Epithelial cell of proximal tubule (primary cell): ENCODE measurements at places on chromosomes 7 and 10. TPM values are rescaled to one million over a fixed set of nuclear protein-coding genes. Genes with fewer than 3 reads are reported as not detected.

DNA sequence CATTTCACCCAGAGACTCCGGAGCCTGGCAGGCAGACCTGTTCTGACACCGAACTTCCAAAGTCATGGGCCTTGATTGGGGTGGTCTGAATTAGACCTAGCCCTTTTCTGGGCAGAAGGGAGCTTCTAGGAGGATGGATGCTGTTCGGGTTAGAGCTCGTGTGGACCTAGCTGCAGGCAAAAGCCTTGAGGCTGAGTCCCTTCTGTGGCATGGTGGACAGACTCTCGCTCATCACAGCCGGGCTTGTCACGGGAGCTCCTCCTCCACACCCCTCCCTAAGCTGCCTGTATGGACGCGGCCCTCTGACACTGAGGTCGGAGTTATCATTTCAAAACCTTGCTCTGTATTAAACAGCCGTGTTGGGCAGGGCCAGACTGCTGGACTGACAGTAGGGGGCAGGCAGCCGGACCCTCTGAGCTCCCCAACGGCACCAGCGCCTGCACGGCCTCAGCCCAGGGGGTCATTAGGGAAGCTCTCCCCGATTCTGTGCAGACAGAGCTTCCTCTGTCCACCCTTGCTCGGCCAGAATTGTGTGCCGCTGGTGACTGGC lies 2.2 kb downstream of the IRF5 start:
- no peak for DNase-seq

- DNase-seq, result no peak
Observed at GRCh38 chr7:19215412-19215811, 70.2 kb upstream of the FERD3L start.

DNA sequence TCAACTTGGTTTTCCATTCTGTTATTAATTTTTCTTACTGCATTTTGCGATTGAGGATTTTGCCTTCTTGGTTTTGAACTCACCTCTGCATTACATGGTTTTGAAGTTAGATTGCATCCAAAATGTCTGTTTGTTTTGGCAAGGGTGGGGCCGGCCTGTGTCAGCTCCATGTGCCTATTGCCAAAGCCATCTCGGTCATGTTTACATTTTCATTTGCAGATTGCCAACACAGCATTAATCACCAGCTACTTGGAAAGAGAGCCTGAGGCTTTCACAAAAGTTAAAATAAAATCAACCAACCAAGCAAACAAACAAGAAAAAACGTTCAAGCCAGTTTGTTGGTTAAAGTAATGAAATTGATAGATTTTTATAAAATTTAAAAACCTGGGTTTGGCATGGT lies 695.8 kb downstream of the TYW1 start:
- no peak for DNase-seq

DNA sequence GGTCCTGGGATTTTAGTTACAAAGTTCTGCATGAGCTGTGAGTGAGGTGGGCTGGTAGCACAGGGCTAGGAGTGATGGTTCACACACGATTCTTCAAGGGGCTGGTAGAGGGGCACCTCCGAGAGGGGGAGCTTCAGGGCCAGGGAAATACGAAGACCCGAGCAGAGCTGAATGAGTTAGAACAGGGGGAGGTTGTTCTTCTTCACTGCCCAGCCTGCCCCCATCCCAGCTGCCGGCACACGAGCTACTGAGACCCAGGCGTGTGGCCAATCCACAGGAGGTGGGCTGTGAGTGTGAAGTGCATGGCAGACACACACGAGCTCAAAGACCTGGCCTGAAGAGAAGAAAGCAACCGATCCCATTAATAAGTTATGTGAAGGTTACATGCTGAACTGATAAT lies 256.2 kb upstream of the ZNF32 start:
- no peak for DNase-seq

DNA sequence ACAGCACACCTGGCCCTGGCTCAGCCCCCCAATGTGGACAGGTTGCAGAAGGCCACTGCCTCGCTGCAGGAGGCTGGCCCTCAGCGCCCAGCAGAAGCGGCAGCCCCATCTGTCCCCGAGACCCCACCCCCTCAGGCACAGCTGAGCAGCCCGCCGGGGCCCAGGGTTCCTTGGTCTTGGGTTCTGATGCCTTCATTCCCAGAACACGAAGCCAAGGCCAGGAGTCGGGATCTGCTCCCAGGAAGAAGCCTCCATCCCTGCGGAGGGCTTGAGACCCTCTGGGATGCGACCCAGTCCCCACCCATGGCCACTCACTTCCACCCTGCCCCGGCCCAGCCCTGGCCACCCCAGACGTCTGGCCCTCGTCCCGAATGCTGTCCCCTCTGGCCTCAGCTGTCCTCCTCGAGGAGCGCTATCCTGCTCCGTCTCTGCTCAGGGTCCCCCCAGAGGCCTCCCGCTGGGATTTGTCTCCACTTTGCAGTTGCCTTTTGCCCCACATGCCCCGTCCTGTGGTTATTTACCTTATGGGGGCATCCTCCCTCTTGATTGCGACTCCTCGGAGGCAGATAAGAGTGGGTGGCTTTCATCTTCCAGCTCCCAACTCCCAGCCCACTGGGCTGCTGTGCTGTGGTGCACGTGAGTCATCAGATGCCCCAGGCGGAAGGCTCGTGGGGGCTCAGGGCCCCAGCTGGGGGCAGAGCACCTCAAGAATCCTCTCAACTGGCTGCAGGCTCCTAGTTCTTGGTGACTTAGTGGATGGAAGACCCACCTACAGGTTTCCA lies 97.5 kb downstream of the MKI67 start:
- DNase-seq, result no peak

DNA sequence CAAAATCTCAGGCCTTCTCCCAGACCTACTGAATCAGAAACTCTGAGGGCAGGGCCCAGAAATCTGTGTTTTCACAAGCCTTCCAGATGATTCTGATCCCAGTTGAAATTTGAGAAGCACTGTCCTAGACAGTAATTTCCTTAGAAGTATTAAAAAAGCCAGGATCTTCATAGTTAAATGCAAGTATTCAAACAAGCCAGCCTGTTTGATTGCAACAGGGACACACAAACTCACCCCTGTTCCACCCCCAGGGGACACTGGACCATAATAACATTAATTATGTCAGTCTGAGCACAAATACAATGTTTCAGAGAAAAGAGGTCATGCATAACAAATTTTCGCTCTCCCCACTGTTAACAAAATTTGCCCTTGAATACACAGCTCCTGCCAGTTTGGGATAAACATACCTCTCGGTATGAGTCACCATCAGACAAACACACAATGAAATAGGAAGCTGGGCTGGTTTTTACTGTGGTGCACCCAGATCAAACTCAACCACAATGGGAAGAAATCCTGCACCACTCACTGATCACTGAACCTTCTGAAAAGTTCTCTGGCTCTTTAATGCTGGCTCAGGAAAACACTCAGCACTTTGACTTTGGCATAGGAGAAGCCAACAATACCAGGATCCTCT lies 34.3 kb downstream of the ABLIM1 start:
- DNase-seq, result peak; percentile 94

- DNase-seq, result no peak
Observed at GRCh38 chr7:141436139-141436538, 115.1 kb upstream of the AGK start.

DNA sequence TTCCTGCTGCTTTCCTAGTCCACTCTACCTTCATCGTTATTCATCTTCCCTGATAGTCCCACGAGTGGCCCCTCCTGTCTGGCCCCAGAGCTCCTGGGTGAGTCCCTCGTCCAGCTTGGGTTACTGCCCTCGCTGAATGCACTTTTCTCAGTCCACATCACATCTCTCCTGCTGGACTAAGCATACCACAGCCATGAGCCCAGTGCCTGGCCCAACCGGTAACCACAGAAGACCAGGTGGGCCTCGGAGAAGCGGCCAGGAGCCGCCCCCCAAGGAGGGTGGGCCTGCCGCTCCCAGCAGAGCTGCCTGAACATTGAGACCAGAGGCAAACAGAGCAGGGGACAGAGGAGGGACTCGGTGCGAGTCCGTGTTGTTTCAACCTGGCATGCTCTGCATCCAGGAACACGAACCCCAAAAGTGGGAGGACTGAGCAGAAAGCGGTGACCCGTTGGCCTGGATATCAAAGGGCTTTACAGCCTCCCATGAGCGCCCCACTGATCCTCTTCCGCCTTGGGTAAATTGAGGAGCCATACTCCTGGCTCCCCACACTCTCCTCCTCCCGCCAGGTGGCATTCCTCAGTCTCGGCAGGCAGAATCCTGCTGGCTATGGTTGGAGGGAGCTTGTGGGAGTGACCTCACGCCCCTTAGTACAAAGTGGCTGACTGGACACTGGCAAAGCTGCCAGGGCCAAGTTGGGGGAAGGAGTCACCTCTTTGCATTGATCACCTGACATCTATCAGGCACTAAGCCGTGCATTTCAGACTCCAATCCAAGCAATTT lies 13.3 kb downstream of the TMEM72 start:
- no peak for DNase-seq

DNA sequence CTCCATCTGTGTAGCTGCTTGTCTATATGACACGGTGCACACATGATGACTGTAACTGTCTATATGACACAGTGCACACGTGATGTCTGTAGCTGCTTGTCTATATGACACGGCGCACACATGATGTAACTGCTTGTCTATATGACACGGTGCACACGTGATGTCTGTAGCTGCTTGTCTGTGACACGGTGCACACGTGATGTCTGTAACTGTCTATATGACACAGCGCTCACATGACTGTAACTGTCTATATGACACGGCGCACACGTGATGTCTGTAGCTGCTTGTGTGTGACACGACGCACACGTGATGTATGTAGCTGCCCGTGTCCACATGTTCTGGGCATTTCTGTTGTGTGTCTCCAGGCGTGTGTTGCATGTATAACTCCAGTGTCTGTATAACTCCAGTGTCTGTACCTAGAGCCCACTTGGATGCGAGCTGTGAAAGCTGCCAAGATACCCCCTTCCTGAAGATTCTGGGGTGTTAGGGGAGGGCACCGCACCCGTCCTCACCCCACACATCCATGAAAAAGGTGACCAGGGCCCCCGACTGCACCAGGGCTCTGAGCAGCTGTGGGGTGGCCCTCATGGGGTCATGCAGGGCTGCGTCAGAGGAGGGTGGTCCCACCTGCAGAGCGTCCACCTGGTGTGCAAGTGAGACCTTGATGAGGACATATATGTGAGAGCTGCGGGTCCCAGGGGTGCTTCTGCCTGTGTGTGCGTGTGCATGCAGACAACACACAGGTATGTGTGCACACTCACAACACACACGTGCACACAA lies 137.9 kb downstream of the ELFN1 start:
- DNase-seq, result no peak

DNA sequence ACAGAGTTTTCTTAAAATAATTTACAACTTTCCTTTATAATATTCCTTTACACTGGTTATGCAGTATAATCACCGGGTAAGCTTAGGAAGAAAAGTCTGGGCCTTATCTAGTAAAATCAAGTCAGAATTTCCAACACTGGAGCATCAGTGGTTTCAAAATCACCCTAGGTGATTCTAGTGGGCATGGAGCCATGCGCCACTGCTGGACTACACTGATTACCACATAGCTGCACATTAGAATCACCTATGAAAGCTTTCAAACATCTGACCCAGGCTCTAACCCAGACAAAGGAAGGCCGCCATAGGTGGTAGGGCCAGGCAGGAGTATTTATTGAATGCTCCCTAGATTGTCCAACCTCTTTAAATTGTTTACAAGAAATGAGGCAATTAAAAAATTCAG lies 52.0 kb downstream of the NSUN6 start:
- no peak for DNase-seq

- no peak for DNase-seq
Observed at GRCh38 chr7:12770227-12770975, 83.0 kb downstream of the ARL4A start.

GRCh38 chr10:21740989-21741388 lies 207.0 kb downstream of the MLLT10 start:
- DNase-seq, result no peak

DNA sequence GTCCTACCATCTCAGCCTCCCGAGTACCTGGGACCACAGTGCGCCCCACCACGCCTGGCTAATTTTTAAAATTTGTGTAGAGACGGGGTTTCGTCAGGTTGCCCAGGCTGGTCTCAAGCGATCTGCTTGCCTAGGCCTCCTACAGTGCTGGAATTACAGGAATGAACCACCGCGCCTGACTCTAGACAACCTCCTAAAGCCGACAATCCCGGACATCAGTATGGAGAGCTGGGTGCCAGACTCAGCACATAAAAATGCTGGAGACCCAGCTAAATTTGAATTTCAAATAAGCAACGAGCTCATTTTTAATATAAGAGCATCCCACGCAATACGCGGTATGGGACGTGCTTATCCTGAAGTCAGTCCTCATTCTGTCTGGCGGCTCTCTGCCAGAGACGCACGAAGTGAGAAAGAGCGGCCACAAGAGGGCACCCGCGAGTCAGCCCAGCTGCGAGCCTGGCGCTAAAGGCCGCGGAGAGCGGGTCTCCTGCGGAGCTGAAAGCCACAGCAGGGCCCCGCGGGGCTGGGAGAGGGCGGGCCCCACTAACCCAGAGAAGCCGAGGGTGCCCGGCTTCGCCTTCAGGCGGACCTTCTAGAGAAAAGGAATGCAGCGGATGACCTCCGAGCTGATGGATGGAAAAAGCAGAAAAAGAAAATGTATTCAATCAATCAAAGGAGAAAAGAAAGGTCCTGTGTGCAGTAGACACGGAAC lies 7.0 kb downstream of the CALY start:
- DNase-seq, result no peak

DNA sequence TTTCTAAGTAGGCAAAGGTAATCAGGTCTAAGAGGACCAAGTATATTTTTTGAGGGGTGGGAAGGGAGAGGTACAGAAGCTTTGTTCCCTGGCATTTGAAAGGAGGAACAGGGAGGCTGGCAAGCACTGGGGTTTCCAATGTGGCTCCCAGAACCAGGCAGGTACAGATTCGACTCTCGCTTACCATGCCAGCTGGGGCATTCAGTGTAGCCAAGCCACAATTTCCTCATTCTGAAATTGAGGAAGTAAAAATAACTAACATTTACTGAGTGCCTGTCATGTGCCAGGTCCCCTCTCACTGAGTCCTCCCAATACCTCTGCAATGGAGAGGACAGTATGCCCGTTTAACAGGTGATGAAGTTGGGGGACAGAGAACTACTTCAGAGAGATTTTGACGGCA lies 45.9 kb upstream of the BET1 start:
- DNase-seq, result no peak

DNA sequence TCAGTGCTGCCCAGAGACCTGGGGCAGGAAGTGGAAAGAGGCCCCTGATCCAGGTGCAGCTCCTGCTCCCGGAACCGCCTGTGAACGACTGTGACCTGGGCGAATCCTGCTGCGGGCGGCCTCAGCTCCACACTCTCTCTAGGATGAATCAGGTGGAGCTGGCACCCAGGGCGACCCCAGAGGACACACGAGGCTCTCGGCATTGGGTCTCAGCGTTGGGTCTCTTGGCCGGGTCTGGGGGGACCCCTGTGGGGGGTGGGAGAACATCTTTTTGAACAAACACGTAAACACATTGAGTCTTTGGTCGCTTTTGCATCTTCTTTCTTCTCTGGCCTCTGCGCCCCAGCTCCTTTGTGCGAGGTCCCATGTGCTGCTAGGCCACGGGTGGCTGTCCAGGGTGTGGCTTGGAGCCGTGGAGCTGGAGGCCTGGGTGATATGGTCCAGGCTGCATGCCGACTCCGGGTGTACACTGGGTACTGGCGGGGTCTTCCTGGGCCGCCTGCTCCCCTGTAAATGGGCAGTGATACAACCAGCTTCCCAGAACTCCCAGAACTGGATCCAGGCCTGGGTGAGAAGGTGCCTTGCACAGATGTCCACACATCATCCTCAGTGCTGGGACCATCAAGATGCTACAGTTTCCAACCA lies 435.8 kb downstream of the DNAJB6 start:
- no peak for DNase-seq

The TEX36 gene
- total RNA-seq, result not detected in 2 replicates

The TDRD1 gene
- not detected in 2 replicates for total RNA-seq

The CADPS2 gene
- 4.4 and 5.6 TPM in 2 replicates for total RNA-seq

The ADCYAP1R1 gene
- not detected in 2 replicates for total RNA-seq

The PDZD7 gene
- 6.1 and 6.6 TPM in 2 replicates for total RNA-seq

The WEE2 gene
- total RNA-seq, result not detected in 2 replicates

The PPP2R2D gene
- total RNA-seq, result 28.6 and 33.2 TPM in 2 replicates

The ANKRD30A gene
- total RNA-seq, result not detected in 2 replicates

The NRBF2 gene
- total RNA-seq, result 14.0 and 14.3 TPM in 2 replicates

The MLLT10 gene
- total RNA-seq, result 15.5 and 15.8 TPM in 2 replicates

The NPC1L1 gene
- total RNA-seq, result 0.23 and 0.94 TPM in 2 replicates
